H7 (cell line): ENCODE measurements at places on chromosomes 4 and X.

- no peak for DNase-seq
These were observed 58.4 kb upstream of the SORBS2 start for GRCh38 chr4:185870366-185870765.

DNA sequence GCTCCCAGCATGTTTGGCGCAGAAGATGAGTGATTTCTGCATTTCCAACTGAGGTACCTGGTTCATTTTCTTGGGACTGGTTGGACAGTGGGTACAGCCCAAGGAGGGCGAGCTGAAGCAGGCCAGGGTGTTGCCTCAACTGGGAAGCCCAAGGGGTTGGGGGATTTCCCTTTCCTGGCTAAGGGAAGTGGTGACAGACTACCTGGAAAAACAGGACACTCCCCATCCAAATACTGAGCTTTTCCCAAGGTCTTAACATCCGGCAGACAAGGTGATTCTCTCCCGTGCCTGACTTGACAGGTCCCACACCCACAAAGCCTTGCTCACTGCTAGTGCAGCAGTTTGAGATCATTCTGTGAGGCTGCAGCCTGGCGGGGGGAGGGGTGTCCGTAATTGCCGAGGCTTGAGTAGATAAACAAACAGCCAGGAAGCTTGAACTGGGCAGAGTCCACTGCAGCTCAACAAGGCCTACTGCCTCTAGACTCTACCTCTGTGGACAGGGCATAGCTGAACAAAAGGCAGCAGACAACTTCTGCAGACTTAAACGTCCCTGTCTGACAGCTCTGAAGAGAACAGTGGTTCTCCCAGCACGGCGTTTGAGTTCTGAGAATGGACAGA lies 307.7 kb upstream of the ARSJ start:
- no peak for DNase-seq

- peak; percentile 91 for DNase-seq
These were observed 37.7 kb upstream of the ARAF start for GRCh38 chrX:47523297-47523696.

GRCh38 chrX:14843666-14844065 lies 29.2 kb downstream of the FANCB start:
- no peak for DNase-seq

- DNase-seq = no peak
These were observed 512.9 kb downstream of the FAT4 start for GRCh38 chr4:125827696-125828052.

- DNase-seq = peak; percentile 27
These were observed 63.8 kb upstream of the HPRT1 start for GRCh38 chrX:134396174-134396573.

DNA sequence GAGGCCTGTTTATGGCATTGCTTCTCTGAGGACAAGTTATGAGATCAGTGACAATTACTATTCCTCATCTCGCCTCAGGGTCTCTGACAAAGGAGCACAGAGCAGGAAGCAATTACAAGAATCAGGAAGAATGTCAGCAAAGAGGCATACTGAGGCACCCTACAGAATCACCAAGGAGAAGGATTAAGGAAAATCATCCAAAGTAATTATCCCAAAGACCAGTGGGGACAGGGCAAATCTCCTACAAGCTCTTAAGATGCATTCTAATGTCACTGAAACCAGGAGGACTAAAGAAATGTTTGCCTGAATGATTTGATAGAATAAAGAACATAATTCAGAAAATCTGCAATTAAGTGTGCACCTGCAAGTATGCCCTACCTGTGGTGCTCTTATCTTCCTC lies 206.2 kb downstream of the RCHY1 start:
- no peak for DNase-seq

- DNase-seq = no peak
These were observed 78.7 kb downstream of the ALG13 start for GRCh38 chrX:111759686-111760085.

GRCh38 chr4:89247951-89248350 lies 59.6 kb downstream of the GPRIN3 start:
- DNase-seq = no peak

GRCh38 chr4:53511014-53511413 lies 80.3 kb downstream of the LNX1 start:
- DNase-seq = no peak

DNA sequence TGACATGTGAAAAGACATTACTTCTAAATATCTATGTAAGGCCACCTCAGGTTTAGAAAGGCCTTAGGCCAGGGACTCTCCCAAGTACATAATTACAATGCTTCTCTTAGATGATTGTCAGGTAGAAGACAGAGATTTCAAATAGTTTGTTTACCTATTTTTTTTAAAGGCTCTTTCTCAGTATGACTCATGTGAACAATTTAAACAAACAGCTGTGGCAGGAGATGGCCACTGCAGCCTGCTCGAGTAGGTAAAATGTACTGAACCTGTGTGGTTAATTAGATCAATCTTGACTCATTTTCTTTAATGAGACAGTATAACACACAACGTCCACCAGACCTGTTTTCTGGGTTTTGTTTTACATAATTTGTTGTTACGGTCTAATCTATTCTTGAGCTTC lies 50.2 kb downstream of the LEF1 start:
- DNase-seq = no peak

GRCh38 chr4:95050980-95051701 lies 293.4 kb downstream of the BMPR1B start:
- DNase-seq = no peak

GRCh38 chrX:1321674-1322073 lies 14.9 kb upstream of the IL3RA start:
- DNase-seq = no peak

DNA sequence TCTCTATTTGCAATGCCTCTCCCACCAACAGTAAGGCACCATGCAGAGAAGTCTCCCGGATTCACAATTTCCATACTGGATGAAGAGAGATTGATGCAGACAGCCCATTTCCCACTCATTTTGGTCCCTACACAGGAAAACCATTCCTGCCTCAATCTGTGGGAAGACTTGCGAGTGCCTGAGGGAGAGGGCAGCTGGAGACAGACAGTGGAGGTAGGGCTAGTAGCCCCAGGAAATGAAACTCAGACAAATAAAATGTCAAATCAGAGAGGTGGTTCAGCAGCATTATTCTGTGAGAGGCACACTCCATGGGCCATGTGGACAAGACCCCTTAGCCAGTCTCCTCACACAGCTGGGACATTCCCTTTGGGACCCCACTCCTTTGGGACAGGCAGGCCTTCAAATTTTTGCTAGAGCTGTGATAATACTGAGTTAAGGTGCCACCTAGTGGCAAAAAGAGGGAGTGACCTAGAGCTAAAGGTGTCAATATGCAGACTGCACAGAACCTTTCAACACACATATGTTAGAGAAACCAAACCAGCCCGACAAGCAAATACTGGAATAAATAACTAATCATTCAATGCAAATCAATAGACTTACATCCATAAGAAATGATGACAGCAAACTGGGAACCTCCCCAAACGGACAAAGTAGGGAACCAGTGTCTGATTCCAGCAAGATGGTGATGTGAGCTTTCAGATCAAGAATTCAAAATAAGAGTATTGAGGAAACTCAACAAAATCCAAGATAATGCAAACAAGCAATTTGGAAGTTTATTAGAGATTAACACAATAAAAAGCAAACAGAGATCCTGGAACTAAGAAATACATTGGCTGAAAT lies 1865.3 kb upstream of the AGA start:
- peak; percentile 47 for DNase-seq

DNA sequence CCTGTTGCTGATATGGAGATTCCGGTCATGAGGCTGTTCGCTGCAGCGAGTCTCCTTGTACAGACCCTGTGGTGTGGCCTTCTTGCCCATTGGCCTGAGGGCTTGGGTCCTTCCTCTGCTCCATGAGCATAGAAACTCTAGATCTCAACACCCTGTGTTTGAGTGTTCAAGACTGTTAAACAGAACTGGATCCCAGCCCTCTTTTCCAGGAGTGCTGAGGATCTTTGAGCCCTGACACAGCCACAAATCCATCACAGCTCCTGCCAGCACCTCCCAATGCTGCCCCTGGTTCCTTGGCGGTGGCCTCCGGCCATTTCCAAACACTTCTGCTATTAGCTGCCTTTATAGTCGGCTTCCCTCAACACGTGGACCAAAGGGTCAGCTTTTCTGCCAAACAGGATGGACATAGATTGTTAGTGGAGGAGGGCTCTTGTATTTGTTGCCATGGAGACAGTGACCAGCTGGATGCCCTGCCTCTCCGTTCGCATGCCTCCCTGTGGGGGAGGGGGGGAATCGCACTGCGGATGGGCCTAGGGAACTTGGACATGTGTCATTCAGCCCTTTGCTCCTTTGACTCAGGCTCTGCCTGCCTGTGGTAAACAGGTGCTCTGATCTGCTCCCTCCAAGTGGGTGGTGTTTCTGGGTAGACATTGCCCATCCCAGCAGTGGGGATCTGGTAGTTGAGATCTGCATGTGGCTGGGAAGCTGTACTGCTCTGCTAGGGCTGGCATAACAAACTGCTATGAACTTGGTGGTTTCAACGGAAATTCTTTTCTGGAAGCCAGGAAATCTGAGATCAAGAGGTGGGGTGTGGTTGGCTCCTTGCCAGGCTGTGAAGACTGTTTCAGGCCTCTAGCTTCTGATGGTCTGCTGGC lies 6.9 kb upstream of the WDR1 start:
- DNase-seq = peak; percentile 67

- no peak for DNase-seq
These were observed 66.7 kb downstream of the RBMX2 start for GRCh38 chrX:130468395-130468923.

DNA sequence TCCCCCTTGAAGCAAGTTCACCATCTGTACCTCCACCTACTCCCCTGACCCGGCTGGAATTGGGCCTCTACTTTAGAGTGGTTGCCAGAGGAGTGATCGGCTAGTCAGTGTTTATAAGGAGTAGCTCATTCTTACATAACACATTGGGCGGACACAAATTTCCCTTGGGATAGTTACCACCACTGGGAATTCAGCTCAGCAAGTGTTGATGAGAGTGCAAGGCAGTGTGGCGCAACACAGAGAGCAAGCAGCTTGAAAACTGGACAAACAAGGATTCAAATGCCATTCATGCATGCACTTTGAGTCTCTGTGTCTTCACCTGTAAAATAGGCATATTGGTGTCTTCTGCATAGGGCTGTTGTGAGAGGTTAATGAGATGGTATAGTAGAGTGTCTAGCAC lies 92.7 kb downstream of the STK32B start:
- no peak for DNase-seq

DNA sequence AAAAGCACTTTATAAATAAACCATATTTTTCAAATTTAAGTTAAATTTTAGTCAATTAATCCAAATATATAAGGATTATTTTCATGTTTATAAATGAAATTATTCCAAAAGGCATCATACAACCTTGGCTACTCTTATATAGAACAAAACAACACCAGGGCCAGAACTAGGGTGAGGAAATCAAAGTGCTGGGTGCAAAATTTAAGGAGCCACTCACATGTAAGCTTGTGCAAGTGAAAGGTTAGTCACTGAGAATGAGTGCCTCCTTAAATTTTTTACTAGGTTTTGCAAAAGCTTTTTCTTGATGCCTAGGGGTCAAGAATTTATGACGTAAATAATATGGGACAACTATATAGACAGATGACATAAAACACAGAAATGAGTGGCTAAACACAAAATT lies 83.4 kb upstream of the COX18 start:
- no peak for DNase-seq

- no peak for DNase-seq
These were observed 31.1 kb downstream of the PGRMC2 start for GRCh38 chr4:128256539-128256938.

DNA sequence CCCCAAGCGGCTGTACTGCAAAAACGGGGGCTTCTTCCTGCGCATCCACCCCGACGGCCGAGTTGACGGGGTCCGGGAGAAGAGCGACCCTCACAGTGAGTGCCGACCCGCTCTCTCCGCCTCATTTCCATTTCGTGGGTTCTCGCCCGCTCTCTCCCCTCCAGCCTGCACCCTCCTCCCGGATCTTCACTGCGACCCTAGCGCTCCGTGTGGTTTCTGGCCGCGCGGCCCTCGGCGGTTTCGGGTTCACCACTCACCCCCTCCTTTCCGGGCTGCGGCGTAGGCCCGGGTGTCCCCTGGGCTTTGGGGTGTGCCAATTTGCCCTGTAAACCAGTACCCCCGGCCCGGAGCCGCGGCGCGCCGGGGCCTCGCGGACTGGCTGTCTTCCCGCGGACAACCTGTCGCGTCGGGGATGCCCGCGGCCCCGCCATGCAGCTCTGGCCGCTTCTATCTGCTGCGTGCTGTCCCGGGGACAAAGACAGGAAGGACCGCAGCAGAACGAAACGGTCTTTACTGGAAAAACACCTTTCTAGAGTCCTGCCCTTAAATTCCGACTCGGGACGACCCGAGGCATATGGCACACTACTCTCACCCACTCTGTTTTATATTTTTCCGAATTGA lies 737 bp downstream of the FGF2 start:
- DNase-seq = peak; percentile 67

- no peak for DNase-seq
These were observed 149.2 kb upstream of the ANKRD50 start for GRCh38 chr4:124861761-124862160.

- peak; percentile 30 for DNase-seq
These were observed 564 bp downstream of the PGK1 start for GRCh38 chrX:78104447-78105176.

- no peak for DNase-seq
These were observed 27.2 kb downstream of the LIN54 start for GRCh38 chr4:82983444-82983843.

DNA sequence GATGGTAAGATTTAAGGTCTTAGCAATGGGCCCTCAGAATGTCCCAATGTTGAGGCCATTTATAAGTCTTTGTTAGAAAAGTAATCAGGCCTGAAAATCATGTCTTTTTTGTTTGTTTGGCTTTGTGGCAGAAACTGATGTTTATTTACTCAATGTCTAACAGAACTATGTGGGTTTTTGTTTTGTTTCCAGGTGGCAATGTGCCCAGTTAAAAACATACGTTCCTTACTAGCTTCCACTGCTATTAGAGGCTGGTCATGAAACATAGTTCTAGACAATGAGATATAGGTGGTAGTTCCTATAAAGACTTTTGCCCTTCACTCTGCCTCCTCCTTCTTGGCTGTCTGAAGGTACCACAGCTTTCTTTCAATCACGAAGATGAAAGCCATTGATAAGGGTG lies 108.8 kb downstream of the C4orf51 start:
- DNase-seq = no peak

GRCh38 chrX:48025561-48025960 lies 18.8 kb downstream of the SPACA5 start:
- DNase-seq = peak; percentile 52

GRCh38 chr4:74418063-74418670 lies 26.8 kb upstream of the AREG start:
- DNase-seq = no peak

DNA sequence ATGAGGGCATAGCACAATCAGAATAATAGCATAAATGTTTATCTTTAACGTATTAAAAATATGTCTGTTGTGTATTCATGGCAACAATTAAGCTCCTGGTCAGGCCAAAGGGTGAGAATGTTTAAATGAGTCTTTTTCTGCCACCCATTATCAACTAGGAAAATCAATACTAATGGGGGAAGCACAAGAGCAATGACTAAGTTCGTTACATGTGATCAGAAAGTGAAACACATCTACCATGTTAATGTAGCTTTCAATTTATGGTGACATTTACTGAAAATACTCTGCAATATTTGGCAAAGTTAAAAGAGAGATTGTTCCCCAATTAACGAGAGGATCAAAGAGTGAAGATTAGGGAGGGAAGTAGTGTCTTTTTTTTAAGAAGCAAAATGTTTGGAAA lies 143.7 kb downstream of the NAA11 start:
- no peak for DNase-seq
